Esophagus mucosa (tissue), 1 donor: ENCODE measurements at places on chromosomes 1 and 21. TPM values are rescaled to one million over a fixed set of nuclear protein-coding genes. Genes with fewer than 3 reads are reported as not detected.

CNR2 gene
- 0.12 TPM for total RNA-seq

FCAMR gene
- 0.08 TPM for total RNA-seq

BLACAT1 gene
- 2.1 TPM for total RNA-seq

KCNJ6 gene
- not detected for total RNA-seq

FMO1 gene
- total RNA-seq, result 1.8 TPM

DRAXIN gene
- total RNA-seq, result 0.04 TPM

PLPP3 gene
- total RNA-seq, result 14.7 TPM

SLC44A3 gene
- total RNA-seq, result 10.1 TPM

OLIG2 gene
- not detected for total RNA-seq

- no peak for ATAC-seq
Observed at GRCh38 chr1:240027059-240027462, 64.6 kb upstream of the FMN2 start.

DNA sequence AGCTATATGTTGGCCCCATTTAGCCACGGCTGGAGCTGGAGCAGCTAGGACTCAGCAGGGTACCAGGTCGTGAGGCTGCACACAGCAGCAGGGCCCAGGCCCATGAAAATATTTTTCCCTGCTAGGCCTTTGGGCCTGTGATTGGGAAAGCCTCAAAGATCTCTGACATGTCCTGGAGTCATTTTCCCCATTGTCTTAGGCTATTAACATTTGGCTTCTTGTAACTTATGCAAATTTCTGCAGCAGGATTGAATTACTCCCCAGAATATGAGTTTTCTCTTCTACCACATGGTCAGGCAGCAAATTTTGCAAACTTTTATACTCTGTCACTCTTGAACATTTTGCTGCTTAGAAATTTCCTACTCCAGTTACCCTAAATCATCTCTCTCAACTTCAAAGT lies 11.2 kb downstream of the CFHR2 start:
- ATAC-seq, result no peak

GRCh38 chr1:186738926-186739325 lies 58.7 kb upstream of the PTGS2 start:
- ATAC-seq, result no peak

DNA sequence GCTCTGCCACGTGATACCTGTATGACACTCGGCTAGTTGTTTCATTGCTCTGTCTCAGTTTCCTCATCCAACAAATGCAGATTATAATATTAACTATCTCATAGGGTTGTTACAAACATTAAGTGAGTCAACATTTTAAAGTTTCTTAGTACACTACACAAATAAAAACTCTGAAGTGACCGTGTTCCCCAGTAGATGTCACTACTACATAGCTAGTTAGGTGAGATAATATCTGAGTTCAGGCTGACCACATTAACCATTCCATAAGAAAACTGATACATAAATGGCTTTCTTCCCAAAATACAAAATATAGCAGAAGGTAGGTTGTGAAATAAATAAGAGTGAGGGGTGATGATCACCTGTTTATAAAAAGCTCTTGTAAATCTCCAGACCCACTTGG lies 214.1 kb downstream of the NUF2 start:
- peak; percentile 42 for ATAC-seq

- peak; percentile 35 for ATAC-seq
Observed at GRCh38 chr1:64933296-64934070, 32.9 kb downstream of the JAK1 start.

DNA sequence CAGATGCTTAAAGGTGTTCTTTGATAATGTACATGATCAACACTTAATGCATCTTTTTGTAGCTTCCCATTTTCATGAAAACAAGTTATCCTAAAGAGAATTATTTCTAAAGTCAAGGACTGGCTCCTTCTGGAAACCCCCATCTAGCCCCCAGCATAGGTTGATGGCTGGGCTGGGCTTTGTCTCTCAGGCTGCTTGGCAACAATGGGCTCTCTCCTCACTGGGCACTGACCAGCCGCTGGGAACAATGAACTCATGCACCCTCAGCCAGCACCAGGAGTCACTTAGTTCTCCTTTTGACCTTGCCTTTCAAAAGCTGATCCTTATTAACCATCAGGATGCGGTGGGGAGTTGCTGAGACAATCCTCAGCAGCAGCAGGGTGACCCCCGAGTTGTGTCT lies 293.0 kb upstream of the PLXNA2 start:
- no peak for ATAC-seq

GRCh38 chr1:199646761-199647160 lies 380.7 kb upstream of the NR5A2 start:
- ATAC-seq, result no peak

DNA sequence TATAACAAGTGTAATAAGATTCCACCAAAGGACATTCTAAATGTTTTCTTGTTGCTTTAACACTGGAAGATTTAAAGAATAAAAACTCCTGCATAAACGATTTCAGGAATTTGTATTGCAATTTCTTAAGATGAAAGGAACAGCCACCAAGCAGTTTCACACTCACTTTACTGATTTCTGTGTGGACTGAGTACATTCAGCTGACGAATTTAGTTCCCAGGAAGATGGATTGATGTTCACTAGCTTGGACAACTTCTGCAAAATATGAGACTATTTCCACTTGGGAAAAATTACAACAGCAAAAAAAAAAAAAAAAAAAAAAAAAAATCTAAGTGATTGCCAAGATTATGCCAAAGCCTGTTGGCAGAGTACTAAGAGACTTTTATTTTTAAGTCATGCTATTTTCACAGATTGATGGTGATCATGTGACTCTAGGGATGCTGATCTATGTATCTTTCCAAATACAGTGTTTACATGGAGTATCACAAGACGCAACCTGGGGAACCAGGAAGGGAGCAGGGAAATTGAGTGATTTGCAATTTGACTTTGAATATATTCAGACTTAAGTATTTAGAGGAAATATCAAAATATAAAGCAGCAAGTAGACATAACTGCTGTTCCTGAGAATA lies 341.0 kb downstream of the NTNG1 start:
- no peak for ATAC-seq

- ATAC-seq, result no peak
Observed at GRCh38 chr1:89754518-89754917, 66.3 kb upstream of the LRRC8D start.

DNA sequence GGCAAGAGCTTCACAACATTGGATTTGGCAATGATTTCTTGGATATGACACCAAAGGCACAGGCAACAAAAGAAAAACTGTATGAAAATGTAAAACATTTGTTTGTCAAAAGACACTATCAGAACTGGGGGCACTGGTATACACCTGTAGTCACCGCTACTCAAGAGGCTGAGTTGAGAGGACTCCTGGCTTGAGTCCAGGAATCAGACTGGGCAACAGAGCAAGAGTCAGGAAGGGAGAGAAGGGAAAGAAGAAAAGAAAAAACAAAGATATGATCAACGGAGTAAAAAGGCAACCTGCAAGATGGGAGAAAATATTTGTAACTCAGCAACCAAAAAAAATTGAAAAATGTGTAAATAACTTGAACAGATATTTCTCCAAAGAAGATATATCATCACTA lies 6.0 kb upstream of the TUT4 start:
- ATAC-seq, result no peak

- ATAC-seq, result no peak
Observed at GRCh38 chr21:39461419-39461818, 9.6 kb downstream of the SH3BGR start.

DNA sequence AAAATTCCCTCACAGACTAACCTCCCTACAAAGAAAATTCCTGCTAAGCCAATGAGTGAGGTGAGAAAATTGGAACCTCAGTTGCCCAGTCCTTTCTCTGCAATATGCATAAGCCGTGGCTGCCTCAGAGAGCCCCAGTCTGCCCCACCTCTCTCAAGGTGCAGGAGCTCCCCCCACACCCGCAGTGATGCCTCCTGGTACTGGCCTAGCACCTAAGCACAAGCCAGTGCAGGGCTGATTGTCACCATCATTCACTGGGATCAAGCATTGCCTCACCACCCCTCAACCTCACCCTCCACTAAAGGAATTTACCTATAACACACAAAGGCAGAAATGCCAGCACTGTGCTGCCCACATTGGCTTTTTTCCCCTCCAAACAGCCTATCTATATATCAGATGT lies 56.9 kb downstream of the CD34 start:
- ATAC-seq, result no peak

DNA sequence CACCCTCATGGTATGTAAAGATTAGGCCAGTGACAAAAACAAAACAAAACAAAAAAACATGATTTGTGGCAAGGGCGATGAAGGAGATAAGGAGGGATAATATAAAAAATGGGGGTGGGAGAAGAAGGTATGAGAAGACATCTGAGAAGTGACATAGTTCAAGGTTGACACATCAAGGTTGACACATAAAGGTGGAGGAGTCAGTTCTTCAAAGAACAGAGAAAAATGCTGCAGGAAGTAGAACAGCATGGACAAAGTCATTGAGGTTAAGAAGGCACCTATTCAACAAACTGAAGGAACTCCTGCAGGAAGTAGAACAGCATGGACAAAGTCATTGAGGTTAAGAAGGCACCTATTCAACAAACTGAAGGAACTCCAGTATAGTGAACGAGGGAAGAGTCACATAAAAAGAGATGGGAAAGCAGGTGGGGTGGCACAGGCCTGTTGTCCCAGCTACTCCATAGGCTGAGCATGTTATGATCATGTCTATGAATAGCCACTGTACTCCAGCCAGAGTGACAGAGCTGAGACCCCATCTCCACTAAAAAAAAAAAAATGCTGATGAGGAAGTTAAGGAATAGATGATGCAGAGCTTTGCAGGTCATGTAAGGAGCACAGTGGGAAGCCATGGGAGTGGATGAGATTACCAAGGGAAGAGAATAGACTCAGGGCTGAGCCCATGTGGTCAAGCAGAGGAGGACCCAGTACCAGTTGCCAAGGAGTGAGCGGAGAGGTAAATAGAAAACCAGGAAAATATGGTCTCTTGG lies 101.5 kb downstream of the ZFYVE9 start:
- ATAC-seq, result peak; percentile 55

GRCh38 chr1:40770296-40771070 lies 13.1 kb upstream of the KCNQ4 start:
- ATAC-seq, result no peak

GRCh38 chr1:167500283-167500860 lies 18.0 kb downstream of the CD247 start:
- ATAC-seq, result no peak

DNA sequence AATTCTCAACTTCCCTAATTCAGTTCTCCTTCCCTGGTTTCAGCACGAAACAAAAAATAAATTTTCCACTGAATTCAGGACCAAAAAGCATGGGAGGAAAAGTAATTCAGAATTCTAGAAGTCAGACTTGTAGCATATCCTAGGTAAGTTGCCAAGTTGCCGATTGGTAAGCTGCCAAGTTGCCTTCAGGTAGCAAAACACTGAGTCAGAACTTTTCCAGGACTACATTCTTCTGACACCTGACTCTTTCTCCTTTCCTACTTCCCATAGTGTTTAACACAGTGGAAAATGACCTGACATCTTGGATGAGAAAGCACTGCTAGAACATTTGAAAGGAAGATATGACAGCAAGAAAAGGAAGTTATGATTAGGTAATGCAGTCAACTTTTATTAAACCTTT lies 322.8 kb downstream of the SPATA17 start:
- ATAC-seq, result no peak

- ATAC-seq, result no peak
Observed at GRCh38 chr1:46686255-46686654, 14.6 kb downstream of the TEX38 start.
